ENCODE measurements at places on chromosomes 5 and 9.

- no peak for DNase-seq
These were observed 111.2 kb downstream of the JAKMIP2 start for GRCh38 chr5:147671365-147671764.

GRCh38 chr9:129338724-129339430, 160.8 kb upstream of the IER5L start:
- DNase-seq, result no peak

GRCh38 chr5:92328584-92329259, 945.6 kb upstream of the ARRDC3 start:
- DNase-seq, result no peak

DNA sequence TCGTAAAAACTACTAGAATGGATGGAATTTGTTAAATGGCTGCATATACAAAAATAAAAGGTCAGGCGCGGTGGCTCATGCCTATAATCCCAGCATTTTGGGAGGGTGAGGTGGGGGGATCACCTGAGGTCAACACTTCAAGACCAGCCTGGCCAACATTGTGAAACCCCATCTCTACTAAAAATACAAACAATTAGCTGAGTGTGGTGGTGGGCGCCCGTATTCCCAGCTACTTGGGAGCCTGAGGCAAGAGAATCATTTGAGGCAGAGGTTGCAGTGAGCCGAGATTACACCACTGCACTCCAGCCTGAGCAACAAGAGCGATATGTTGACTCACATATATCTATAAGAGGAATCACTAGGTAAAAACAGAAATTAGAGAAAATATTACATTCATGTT, 9.3 kb upstream of the GPR150 start:
- no peak for DNase-seq

- no peak for DNase-seq
These were observed 48.9 kb downstream of the VAV2 start for GRCh38 chr9:133943036-133943780.

- DNase-seq, result no peak
These were observed 11.5 kb downstream of the CCDC69 start for GRCh38 chr5:151212406-151212798.

DNA sequence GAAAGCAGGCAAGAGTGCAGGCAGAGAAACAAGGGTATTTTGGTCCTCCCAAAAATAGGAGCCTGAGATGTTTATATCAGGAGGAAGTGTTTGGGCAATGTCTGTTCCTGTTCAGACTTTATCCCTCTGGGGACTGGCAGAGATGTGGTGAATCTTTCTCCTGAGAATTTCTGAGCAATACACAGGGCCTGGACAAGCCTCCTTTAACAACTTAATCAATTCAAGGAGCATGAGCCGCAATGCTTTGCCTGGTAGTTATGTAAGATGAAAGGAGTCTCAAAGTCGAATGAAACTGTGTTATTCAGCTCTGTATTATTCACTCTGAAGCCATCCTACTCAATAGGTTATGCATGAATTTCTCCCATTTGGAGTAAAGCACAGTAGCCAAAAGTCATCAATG, 365.6 kb downstream of the MAN2A1 start:
- DNase-seq, result no peak

GRCh38 chr5:156942064-156942463, 21.0 kb downstream of the TIMD4 start:
- no peak for DNase-seq

DNA sequence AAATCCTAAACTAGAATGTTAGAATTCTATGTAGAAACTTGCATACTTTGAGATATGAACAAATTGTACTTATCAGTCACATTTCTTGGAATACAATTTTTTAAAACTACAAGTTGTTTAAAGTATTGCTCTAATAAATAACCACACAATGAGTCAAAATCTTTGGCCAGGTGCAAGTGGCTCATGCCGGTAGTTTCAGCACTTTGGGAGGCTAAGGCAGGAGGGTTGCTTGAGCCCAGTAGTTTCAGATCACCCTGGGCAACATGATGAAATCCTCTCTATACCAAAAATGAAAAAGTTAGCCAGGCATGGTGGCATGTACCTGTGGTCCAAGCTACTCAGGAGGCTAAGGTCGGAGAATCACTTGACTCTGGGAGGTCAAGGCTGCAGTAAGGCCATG, 257.8 kb downstream of the COX7C start:
- no peak for DNase-seq

DNA sequence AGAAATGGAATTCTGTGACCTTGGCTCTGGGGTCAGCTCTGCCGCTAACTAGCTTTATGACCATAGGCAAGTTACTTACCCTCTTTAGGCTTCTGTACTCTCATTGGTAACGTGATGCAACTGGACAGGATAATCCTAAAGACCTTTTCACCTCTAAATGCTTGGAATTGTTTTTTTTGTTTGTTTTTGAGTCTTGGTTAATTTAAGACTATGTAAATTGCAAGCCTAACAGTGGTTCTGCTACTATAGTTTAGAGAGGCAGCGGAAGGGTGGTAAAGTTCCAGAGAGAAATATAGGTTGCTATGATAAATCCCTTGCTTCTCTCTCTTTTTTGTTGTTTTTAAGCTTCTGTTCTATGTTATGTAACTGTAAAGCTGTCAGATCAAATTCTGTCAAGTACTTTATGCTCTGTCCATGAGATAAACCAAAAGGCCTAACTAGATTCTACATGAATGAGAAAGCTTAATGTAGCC, 17.6 kb downstream of the FAM169A start:
- no peak for DNase-seq

DNA sequence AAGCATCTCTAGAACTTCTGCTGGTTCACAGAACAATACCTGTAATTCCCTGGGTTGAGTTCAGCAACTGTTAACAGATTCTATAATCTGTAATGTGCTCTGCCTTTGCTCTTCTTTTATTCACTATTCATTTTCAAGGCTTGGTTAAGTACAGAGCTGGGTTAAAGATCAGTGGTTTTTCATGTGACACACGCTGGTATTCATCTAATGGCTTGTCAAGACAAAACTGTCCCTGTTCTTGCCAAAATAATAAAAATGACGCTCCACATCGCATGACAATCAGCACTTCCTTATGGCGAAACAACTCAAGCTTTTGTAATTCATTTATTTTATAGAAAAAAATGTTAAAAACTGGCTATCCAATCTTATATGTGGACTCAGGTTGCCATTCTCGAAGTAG, 137.9 kb downstream of the BNC2 start:
- no peak for DNase-seq

- no peak for DNase-seq
These were observed 44.2 kb upstream of the PHF2 start for GRCh38 chr9:93532141-93532540.

GRCh38 chr9:21552244-21553170, 70.4 kb upstream of the IFNE start:
- no peak for DNase-seq

GRCh38 chr5:10536931-10537579, 26.8 kb upstream of the ANKRD33B start:
- DNase-seq, result no peak

- no peak for DNase-seq
These were observed 461.7 kb downstream of the TLE1 start for GRCh38 chr9:81227507-81228245.

DNA sequence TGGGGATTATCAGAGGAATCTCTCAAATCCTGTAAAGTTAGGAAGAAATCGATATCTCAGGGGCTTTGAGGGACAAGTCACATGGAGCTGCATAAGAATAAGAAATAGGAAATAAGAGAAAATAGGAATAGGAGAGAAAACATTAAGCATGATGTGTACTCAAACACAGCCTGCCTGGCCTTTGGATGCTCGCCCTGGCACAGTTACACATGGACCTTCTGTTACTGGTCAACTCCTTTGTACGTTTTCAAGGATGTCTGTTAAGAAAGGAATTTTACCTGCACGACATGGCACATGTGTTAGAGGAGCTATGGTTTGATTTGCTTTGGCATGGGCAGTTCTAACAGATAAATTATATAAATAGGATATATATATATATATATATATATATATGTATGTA, 321.2 kb downstream of the CDH12 start:
- no peak for DNase-seq

DNA sequence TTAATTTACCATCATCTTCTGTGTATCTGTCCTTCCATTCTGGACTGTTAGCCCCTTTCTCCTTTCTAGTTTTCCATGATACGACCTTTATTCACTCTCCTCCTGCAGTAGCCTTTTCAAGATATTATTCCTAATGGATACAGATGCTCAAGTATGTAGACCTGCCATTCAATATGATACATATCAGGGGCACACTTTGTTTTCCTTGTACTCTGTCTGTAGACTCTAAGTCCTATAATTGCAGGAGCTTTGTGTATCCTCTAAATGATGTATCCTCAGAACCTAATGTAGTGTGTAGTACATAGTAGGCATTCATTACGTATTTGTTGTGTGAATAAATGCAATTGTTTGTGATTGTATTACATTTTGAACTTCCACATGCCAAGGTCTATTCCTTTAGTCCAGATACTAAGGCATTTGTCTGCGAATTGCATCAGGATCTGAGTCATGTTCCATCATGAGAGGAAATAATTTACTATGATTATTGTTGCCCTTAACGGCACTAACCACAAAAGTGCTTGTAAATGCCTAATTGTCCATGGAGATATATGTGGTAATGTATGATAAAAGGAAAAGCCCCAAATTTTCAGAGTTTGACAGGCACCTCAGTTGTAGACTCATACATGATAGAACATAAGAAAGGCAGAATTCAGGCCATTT, 57.1 kb upstream of the IZUMO3 start:
- no peak for DNase-seq

DNA sequence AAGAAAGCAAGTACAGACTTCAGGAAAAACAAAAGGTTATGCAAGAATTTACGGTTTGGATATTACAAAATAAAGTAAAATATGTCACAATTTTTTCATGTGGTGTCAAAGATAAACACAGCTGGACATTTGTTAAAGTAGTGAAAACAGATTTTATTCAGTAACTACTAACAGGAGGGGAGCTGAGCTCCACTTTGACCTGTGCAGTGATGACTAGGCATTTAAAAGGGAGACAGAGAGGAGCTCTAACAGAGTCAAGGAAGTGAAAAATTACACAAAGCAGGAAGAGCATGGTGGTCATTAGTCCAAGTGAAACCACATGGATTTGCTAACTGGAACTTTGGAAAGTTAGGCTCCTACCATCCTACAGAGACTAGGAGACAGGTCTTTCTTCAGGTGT, 263.6 kb upstream of the PCSK5 start:
- DNase-seq, result no peak

DNA sequence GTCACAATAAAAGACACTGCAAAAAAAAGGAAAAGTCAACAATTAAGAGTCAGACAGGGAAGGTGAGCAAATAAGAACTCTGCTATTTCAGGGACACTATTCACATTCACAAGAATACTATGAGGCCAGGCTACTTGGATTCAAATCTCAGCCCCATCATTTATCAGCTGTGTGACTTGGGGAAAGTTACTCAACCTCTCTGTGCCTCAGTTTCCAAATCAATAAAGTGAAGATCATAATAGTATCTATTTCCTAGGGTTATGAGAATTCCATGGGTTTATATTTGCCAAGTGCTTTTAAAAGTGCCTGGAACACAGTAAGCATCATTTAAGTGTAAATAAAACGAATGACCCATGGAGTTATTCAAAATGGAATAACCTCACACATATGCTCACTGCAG, 56.4 kb downstream of the ALDH7A1 start:
- DNase-seq, result no peak

GRCh38 chr9:86526021-86526420, 171.8 kb upstream of the TUT7 start:
- no peak for DNase-seq

GRCh38 chr9:124558777-124559470, 51.7 kb upstream of the NR5A1 start:
- DNase-seq, result no peak

Data from activated naive CD4-positive, alpha-beta T cell (primary cell).